ENCODE measurements at places on chromosomes 11 and 22. TPM values are rescaled to one million over a fixed set of nuclear protein-coding genes. Genes with fewer than 3 reads are reported as not detected.

GRCh38 chr11:84316866-84317555 is 1030.8 kb upstream of the CCDC90B start:
- no peak for DNase-seq

GRCh38 chr11:65947603-65948125 is 2.4 kb downstream of the TSGA10IP start:
- no peak for DNase-seq

- DNase-seq, result no peak
These were observed 17.2 kb upstream of the KLHL35 start for GRCh38 chr11:75450236-75450635.

- DNase-seq, result no peak
These were observed 516.8 kb upstream of the FAT3 start for GRCh38 chr11:91707652-91708482.

GRCh38 chr22:25567251-25567675 is 2.8 kb downstream of the GRK3 start:
- DNase-seq, result no peak

- DNase-seq, result peak; percentile 70
These were observed 273.3 kb downstream of the BUD13 start for GRCh38 chr11:116499396-116500003.

DNA sequence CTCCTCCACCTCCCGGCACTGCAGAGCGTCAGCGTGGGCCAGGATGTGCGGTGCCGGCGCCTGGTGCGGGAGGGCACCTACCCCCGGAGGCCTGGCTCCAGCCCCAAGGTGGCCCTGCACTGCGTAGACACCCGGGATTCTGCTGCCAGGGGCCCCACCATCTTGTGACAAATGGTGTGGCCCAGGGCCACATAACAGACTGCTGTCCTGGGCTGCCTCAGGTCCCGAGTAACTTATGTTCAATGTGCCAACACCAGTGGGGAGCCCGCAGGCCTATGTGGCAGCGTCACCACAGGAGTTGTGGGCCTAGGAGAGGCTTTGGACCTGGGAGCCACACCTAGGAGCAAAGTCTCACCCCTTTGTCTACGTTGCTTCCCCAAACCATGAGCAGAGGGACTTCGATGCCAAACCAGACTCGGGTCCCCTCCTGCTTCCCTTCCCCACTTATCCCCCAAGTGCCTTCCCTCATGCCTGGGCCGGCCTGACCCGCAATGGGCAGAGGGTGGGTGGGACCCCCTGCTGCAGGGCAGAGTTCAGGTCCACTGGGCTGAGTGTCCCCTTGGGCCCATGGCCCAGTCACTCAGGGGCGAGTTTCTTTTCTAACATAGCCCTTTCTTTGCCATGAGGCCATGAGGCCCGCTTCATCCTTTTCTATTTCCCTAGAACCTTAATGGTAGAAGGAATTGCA is 13.5 kb downstream of the TSKU start:
- no peak for DNase-seq

FAM83F gene
- total RNA-seq, result 2.4 TPM

NCAM1 gene
- 147 TPM for total RNA-seq

- DNase-seq, result no peak
These were observed 10.4 kb downstream of the NUP98 start for GRCh38 chr11:3786781-3787428.

DNA sequence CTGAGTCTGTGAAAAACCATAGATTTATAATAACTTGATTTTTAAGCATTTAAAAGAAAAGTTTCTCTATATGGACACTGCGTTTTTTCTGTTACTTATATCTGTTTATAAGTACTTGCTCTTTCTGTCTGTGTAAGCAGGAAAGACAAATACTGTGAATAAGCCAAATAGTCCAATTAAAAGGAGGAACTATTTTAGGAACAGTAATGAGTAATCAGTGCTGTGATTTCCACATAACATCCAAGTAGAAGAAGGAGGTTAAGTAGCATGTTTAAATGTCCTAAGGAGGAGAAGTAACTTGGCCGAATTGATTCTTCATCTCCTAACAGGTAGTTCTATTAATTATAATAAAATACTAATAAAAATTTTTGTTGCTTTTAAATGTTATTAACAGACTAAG is 40.8 kb downstream of the ZNF214 start:
- DNase-seq, result no peak

DNA sequence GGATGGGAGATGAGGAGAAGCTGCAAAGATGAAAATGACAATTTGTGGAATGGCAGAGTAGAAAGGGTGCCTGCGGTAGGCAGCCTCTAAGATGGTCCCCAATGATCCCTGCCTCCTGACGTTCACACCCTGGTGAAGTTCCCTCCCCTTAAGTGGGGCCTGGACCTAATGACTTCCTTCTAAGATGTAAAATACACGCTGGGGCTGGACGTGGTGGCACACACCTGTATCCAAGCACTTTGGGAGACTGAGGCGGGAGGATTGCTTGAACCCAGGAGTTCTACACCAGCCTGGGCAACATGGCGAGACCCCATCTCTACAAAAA is 60.7 kb upstream of the CREB3L1 start:
- no peak for DNase-seq

GRCh38 chr11:115663790-115664189 is 159.6 kb upstream of the CADM1 start:
- no peak for DNase-seq

NLRP6 gene
- 0.62 TPM for total RNA-seq

OR52A1 gene
- total RNA-seq, result not detected

APOBEC3C gene
- total RNA-seq, result 24.1 TPM

- no peak for DNase-seq
These were observed 411.8 kb downstream of the CTTN start for GRCh38 chr11:70810133-70810532.

DNA sequence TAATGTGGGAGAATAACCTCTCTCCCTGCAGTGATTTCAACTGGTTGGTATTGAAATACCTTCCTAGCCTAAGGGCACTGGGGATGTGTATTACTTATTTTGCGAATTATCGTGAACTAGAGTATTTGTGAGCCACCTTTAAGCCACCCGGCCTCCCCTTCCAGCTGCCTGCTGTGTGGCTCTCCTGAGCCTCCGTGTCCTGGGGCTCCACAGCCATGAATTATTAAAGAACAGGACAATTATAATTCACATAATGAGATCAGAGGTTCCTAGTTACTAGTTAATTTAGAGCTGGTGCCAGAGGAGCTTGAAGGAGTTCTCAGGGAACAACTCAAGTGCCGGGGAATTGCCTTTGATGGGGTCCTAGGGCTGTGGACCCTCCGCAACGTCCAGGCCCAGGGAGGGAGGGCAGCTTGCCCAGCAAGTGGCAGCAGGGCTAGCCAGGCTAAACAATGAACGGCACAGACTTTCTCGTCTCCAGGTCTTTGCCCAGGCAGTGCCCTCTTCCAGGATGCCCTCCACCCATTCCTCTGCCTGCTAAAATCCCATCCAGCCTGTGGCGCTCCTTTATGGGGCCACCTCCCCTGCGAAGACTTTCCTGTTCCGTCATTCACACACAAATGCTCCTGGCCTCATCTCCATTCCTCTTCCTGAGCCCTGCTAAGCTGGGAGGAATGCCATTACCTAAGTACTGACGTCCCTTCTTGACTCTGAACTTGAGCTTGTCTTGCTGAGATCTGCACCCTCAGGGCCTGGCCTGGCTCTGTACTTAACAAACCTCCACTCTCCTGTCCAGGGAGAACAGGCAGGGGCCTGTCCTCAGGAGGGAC is 91.5 kb downstream of the RTL6 start:
- DNase-seq, result no peak

DNA sequence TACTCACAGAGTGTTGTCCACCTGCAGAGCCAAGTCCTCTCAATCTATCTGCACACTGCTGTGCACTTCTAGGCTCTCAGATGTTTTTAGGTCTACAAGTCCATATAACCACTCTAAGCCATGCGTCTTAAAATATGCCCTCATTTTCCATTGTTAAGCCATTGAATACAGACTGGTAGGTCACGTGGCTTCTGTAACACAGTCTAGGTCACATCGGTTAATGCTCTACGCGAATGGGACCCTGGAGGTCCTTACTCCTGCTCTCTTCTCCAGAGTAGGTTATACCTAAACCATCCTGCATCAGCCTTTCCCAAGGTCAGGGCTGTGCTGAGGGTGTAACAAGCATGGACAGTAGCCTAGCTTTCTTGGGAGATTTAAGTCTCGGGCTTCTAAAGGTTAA is 819 bp downstream of the JAML start:
- DNase-seq, result no peak

DNA sequence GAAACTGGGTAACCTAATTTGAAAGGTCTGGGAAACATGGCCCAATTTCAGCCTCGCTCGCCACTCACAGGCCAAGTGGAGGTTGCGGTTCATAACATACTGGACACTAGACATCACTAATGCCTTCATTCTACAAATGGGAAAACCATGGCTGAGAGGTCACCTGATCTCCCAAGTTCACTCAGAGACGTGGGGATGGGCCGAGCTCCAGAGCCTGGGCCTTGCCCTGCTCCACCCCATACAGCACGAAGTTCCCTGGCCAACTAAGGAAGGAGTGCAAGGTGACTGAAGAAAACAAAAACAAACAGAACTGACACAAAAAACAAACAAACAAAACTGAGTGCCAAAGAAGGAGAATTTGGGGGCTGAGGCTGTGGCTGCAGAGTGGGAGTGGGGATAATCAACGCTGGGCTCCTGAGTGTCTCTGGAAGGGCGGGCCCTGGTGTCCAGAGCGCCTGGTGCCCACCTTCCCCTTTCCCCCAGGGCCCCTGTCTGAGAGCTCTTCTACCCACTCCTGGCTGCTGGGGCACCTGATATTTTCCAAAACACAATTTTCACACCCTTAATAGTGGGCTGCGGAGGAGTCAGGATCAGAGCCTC is 46.5 kb upstream of the ADA2 start:
- no peak for DNase-seq

YPEL4 gene
- 1.1 TPM for total RNA-seq

OR6Q1 gene
- not detected for total RNA-seq

Measured in left cardiac atrium (tissue), 4 donors.